ENCODE measurements at places on chromosomes 11 and 22. TPM values are rescaled to one million over a fixed set of nuclear protein-coding genes. Genes with fewer than 3 reads are reported as not detected.

Gene OR6A2
- total RNA-seq: not detected

Gene ALDH3B2
- total RNA-seq: not detected

Gene HOATZ
- total RNA-seq: not detected

GRCh38 chr22:33354928-33355327 is 296.7 kb upstream of the SYN3 start:
- H3K4me3 ChIP-seq: no peak overlapping the region
- no peaks in the 10 kb centered on the region for H3K27me3 ChIP-seq
- no peak for DNase-seq
- H3K4me1 ChIP-seq: no peaks in the 10 kb centered on the region
- no peak overlapping the region for H3K27ac ChIP-seq
- H3K36me3 ChIP-seq: peaks cover 2% of the 10 kb centered on the region

GRCh38 chr11:84963240-84963639 is 663.9 kb downstream of the DLG2 start:
- no peaks in the 10 kb centered on the region for H3K36me3 ChIP-seq
- H3K27me3 ChIP-seq: no peaks in the 10 kb centered on the region
- no peak overlapping the region for H3K4me3 ChIP-seq
- H3K4me1 ChIP-seq: no peaks in the 10 kb centered on the region

All from psoas muscle (tissue), 8 donors.